ENCODE measurements at places on chromosomes 4 and X. TPM values are rescaled to one million over a fixed set of nuclear protein-coding genes. Genes with fewer than 3 reads are reported as not detected.

DNA sequence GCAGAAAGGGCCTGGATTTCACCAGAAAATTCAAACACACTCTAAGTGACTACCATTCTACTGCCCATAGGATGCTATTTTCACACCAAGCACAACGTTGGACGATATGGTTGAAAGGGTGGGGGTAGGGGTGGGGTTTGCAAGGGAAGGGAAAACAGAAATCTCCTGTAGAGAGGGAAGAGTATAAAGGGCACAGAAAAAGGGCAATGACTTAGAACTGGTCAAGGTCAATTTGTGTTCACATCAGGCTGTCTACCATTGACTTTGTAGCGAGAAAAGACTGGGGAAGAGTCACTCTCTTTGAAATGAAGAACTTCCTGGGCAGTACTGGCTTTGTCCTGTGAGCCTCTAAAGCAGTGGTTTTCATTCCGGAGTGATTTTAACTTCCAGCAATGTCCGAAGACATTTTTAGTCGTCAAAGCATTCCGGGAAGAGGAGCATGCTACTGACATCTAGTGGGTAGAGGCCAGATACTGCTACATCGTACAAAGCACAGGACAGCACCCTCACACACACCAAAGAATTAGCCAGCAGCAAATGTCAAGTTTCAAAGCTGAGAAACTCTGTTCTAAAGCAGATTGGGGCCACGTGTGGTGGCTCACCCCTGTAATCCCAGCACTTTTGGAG lies 48.4 kb upstream of the SLC7A3 start:
- DNase-seq: no peak

PNCK gene
- polyA plus RNA-seq: 0.21 TPM

GRCh38 chrX:154348114-154348531 lies 26.3 kb downstream of the FLNA start:
- DNase-seq: no peak

DNA sequence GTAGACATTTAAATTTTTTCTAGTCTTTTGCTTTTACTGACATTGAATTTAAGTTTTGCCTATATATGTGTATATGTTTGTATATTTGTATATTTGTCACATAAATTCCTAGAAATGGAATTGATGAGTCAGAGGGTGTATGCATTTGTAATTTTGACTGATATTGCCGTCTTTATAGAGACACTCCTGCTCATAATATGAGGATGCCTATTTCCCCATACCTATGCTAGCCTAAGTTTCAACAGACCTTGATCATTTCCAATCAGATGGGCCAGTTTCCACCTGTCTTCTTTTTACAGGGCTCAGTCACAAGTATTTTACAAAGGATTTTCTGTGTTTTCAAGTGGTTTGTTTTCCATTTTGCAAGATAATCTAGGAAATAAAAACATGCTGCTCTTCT lies 10.8 kb downstream of the PDLIM5 start:
- DNase-seq: no peak

GRCh38 chr4:75908555-75908954 lies 6.3 kb upstream of the PPEF2 start:
- no peak for DNase-seq

DNA sequence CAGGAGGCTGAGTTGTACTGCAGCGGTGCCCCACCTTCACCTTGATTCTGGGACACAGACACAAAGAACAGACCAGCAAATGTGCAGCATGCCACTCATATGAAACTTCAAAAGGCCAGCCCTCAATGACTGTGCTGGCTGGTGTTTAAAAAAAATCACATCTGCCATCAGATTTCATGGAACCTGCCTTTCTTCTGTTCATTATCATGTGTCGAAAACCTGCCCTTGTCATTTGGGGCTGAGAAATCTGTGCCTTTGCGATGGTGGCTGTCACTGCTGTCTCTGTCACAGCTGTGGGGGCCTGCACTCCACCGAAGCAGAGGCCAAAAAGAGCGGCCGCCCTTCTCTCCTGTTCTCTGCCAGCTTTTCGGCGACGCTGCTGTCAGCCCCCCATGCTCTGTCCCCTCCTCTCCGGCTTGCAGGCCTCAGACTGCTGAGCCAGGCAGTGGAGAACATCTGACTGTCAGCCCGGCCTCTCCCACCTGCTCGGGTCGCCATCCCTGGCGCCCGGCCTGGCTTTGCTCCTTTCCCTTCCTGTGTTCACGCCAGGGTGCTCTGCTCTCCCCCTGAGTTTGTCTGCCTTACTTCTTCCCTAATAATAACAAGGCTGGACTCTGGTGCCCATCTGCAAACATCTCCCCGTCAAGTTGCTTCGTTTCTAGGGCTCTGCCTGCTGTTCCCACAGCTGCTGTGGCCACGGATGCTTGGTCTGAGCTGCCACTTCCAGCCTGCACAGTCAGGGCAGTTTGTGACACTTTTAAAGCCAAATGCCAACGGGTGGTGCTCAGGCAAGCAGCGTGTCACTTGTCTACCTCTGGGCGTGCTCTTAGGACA lies 355.2 kb downstream of the UNC5C start:
- DNase-seq: no peak

CENPVL3 gene
- not detected for polyA plus RNA-seq

- DNase-seq: no peak
Observed at GRCh38 chr4:80027611-80028010, 45.4 kb downstream of the ANTXR2 start.

DNA sequence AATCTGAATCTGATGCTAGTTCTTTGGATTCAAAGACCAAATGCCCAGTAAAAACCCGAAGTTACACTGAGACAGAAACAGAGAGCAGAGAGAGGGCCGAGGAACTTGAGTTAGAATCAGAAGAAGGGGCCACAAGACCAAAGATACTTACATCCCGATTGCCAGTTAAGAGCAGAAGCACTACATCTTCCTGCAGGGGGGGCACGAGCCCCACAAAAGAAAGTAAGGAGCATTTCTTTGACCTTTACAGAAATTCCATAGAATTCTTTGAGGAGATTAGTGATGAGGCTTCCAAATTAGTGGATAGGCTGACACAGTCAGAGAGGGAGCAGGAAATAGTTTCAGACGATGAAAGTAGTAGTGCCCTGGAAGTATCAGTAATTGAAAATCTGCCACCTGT lies 309.3 kb downstream of the ANK2 start:
- DNase-seq: no peak

POU3F4 gene
- polyA plus RNA-seq: not detected

DNA sequence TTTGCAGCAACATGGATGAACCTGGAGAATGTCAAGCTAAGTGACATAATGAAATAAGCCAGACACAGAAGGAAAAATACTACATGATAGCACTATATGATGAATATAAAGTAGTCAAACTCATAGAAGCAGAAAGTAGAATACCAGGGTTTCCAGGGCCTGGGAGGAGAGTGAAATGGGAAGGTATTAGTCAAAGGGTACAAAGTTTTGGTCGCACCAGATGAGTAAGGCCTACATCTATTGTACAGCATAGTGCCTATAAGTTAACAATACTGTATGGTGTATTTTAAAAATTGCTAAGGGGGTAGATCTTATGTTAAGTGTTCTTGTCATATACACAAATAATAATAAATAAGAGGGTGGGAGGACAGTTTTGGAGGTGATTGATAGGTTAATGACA lies 41.5 kb downstream of the ENOX2 start:
- no peak for DNase-seq

DNA sequence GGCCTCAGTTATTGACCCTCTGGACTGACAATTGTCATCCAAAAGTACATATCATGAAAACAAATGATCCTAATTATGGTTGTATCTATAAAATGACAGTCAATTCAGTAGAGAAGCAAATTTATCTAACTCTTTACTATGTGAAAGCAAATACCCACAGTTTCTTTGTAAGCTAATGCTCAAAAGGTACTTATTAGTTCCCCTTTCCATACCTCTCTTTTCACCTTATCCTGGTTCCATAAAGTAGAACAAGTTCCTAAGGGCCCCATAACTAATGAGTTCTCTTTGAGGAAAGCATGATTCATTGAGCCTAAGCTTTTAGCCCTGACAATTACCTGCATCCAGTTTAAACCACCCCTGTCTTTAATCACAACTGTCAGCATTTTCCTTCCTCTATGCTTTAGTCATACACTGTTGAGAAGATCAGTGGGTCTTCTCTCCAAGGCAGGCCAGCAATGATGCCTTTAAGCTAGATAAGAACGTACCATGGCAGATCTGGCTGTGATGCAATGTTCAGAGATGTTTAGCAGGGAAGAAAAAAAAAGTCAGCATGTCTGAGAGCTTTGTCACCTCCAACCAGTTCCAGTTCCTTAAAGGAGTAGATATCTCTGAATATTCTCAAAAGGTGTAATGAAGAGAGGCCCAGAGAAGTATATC lies 179.7 kb upstream of the RASGEF1B start:
- DNase-seq: no peak

GRCh38 chr4:173535165-173535902 lies 5.3 kb upstream of the HAND2 start:
- DNase-seq: no peak

TENM3 gene
- polyA plus RNA-seq: 0.83 TPM

- DNase-seq: no peak
Observed at GRCh38 chr4:43339435-43339834, 446.9 kb downstream of the GRXCR1 start.

NDST3 gene
- polyA plus RNA-seq: not detected

- no peak for DNase-seq
Observed at GRCh38 chr4:19224820-19225219, 1026.9 kb upstream of the SLIT2 start.

DNA sequence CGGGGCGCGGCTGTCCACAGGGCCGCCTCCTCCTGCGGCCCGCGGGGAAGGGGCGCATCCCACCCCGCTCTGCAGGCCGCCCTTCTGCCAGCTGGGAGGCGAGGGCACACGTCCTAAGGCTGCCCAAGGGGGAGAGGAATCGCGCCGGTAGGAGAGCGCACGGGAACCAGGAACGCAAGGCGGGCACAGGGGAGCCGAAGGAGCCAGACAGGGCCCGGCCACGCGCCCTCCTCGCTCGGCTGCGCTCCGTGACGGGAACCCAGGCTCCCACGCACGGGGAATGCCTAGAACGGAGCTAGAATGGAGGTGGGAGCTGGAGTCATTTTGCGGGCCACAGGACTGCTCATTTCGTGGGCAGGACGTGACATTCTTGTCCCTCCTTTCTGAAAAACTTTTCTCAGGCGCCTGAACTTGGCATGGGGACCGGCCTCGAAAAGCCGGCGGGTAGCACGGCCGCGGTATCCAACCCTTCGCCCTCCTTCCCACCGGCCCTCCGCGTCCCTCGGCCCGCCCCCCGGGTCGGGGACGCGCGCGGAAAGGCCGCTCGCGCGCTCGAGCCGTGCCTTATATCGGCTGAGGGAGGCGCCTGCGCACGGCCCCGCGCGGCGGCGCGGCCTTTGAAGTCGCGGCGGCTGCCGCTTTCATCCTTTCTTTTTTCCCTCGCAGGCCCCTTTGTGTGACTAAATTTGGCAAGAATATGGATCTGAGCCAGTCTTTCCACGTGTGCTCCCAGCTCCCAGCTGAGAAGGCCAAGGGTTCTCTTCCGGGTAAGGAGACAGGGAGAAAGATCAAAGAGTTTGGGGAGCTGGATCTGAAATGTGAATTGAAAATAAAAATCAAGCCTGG lies 4.2 kb upstream of the LEF1 start:
- DNase-seq: peak; percentile 40

GRCh38 chr4:13067077-13067476 lies 417.1 kb downstream of the RAB28 start:
- no peak for DNase-seq

- no peak for DNase-seq
Observed at GRCh38 chrX:42366181-42366580, 411.8 kb downstream of the PPP1R2C start.

DDX60 gene
- 1.7 TPM for polyA plus RNA-seq

GRCh38 chrX:71666240-71667223 lies 814 bp upstream of the LOC101059915 start:
- peak; percentile 48 for DNase-seq

DNA sequence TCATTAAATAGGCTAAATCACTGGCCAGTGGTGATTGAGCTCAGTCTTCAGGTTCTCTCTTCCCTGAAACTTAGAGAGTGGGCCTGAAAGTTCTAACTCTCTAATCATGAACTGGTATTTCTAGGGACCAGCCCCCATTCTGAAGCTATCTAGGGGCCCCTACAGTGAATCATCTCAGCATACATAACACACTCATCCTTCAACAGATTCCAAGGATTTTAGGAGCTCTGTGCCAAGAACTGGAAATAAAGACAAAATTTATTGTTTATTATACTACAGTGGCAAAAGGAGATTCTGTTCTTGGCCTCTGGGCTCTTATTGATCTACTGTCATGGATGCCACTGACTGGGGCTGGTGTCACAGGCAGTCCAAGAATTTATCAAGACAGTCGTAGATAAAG lies 263.8 kb upstream of the IGFBP7 start:
- no peak for DNase-seq

GRCh38 chr4:1567519-1567807 lies 116.7 kb downstream of the FAM53A start:
- peak; percentile 7 for DNase-seq
